ENCODE measurements at places on chromosomes 11 and 22. TPM values are rescaled to one million over a fixed set of nuclear protein-coding genes. Genes with fewer than 3 reads are reported as not detected.

- ATAC-seq = no peak
These were observed 4.2 kb upstream of the UVRAG start for GRCh38 chr11:75810637-75811390.

The OR8G5 gene
- not detected for total RNA-seq

DNA sequence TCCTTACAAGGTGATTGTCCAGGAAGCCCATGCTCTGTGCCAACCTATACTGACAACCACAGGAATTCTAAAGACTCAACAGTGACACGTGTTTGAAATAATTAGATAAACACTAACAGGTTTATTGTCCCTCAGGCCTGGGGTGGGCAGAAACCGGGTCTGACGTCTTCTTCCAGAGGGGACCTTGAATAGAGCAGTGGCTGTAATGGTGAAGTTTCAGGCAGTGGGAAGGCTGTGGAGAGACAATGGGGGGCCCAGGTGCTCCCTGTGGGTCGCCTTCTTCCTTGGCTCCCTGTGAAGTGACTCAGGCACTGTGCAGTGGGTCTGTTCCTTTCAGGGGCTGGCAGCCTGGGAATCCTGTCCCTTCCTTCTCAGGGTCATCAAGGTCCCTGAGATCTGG lies 54.6 kb downstream of the OTOG start:
- no peak for ATAC-seq

The LRRC56 gene
- 1.3 TPM for total RNA-seq

- ATAC-seq = no peak
These were observed 179.0 kb downstream of the SNX19 start for GRCh38 chr11:130737041-130737830.

- ATAC-seq = no peak
These were observed 78.0 kb downstream of the TSPAN18 start for GRCh38 chr11:44804449-44805437.
